ENCODE measurements at places on chromosomes 4 and X.

DNA sequence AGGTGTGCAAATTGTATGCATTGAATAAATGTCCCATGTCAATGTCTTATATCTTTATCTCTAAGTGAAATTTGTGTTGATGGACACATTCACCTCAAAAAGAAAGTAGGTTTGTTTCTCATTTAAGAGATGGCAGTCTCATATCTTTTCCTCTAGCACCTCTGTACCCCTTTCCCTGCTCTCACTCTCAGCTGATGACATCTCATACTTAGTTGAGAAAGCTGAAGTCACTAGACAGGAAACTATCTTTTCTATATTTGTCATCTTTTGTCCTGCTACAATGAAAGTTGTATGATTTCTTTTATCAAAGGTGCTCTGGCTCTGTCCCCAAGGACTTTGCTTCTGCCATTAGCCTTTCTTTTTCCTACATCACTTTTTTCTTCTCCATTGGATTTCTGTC lies 84.0 kb upstream of the GRPR start:
- DNase-seq: no peak

DNA sequence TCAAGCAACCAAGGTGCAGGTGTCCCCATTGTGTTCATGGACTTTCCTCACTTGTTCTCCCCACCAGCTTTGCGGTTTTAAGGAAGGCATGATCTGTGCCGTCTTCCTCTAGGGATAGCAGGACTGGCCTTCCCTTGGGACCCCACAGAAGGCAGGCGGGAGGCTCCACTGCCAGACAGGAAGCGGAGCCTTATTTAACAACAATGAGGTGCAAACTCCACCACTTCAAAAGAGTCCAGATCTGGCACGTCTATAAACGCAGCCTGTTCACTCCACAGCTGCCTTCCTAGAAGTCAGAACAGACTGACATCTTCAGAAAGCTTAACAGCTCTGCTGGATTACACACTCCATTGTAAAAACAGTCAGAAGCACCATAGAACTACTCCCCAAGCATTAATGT lies 1.7 kb upstream of the GPR143 start:
- DNase-seq: no peak

DNA sequence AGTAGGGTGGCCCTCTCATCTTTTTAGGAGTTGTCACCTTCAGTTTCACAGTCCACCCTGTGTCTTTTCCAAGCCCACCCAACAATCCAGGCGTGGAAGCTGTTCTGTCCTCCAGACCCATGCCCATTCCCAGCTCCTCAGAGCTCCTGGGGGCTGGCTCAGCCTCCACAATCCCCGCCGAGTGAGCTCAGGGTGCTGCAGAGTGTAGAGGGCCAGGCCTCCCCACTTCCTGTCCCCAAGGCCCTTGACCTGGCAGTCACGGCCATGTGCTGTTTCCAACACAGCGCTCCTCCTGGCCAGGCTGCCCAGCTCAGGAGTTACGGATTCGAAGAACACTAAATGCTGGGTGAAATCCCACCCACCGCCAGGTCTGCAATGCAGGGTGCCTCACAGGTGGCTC lies 31.8 kb downstream of the PDHA1 start:
- DNase-seq: no peak

- DNase-seq: no peak
Observed at GRCh38 chrX:16579517-16579916, 70.4 kb upstream of the S100G start.

DNA sequence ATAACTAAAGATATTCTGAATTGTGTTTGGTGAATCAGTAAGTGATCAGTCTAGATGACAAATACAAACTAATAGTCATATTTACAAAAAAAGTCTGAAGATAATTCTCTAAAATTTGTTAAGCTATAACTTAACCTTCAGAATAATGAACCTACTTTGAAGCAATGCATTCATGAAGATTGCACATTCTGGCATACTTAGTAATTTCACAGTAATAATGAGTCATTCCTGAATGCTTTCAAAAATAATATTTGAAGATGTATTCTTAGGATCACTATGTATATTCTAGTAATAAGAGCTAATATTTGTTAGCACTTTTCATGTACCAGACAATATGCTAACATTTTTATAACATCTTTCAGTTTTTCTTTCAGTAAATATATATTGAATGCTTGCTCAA lies 756.7 kb upstream of the SLIT2 start:
- no peak for DNase-seq

DNA sequence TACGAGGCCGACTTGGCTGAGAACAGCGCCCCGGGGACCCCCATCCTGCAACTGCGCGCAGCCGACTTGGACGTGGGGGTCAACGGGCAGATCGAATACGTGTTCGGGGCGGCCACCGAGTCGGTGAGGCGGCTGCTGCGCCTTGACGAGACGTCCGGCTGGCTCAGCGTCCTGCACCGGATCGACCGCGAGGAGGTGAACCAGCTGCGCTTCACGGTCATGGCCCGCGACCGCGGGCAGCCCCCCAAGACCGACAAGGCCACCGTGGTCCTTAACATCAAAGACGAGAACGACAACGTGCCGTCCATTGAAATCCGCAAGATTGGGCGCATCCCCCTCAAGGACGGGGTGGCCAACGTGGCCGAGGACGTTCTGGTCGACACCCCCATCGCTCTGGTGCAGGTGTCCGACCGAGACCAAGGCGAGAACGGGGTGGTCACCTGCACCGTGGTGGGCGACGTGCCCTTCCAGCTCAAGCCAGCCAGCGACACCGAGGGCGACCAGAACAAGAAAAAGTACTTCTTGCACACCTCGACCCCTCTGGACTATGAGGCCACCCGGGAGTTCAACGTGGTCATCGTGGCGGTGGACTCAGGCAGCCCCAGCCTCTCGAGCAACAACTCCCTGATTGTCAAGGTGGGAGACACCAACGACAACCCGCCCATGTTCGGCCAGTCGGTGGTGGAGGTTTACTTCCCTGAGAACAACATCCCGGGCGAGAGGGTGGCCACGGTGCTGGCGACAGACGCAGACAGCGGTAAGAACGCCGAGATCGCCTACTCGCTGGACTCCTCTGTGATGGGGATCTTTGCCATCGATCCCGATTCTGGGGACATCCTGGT lies 2.4 kb downstream of the PCDH7 start:
- no peak for DNase-seq

DNA sequence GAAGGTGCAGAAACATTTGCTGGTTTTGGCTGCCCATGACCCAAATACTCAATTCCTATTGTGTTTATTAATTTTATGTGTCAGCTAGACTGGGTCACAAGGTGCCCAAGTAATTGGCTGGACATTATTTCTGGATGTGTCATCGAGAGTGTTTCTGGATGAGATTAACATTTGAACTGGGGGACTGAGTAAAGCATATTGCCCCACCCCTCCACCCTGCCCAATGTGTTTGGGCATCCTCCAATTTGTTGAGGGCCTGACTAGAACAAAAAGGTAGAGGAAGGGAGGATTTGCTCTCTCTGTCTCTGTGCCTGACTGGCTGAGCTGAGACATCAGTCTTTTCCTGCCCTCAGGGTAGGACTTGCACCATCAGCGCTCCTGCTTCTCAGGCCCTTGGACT lies 29.7 kb upstream of the LCORL start:
- no peak for DNase-seq

GRCh38 chrX:68648960-68649359 lies 1.5 kb downstream of the STARD8 start:
- DNase-seq: no peak

DNA sequence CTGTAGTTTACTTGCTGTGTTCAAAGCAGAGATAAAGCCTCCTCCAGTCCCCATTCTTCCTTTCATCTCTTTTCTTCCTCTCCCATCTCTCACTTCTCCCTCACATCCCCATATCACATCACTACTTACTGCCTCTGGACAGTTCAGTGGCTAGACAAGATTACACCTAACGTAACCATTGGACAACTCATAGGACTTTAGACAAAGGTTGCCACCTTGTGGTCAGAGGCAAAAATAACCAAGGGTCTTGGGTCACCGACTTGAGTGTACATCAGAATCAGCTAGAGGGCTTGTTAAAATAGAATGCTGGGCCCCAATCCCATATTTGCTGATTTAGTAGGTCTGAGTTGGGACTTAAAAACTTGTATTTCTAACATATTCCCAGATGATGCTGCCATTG lies 109.3 kb upstream of the DGKK start:
- DNase-seq: peak; percentile 80

DNA sequence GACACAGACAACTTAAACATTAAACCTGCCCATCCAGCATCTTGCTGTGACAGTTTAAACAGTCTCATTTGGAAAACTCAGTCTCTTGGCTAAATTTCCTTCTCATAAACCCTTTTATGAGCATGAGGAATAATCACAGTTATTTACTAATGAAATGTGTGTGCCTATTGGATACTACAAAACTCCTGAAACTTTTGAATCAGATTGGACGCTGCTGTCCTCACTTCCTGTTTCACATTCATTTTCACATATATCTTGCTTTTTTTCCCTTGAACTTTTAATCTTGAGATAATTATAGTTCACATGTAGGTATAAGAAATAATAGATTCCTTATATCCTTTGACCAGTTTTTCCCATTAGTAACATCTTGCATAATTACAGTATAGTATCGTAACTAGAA lies 111.7 kb downstream of the CDKL5 start:
- DNase-seq: no peak

GRCh38 chr4:180698550-180699195 lies 1544.5 kb upstream of the TENM3 start:
- DNase-seq: no peak

- DNase-seq: no peak
Observed at GRCh38 chr4:73197220-73197619, 61.4 kb downstream of the ANKRD17 start.

DNA sequence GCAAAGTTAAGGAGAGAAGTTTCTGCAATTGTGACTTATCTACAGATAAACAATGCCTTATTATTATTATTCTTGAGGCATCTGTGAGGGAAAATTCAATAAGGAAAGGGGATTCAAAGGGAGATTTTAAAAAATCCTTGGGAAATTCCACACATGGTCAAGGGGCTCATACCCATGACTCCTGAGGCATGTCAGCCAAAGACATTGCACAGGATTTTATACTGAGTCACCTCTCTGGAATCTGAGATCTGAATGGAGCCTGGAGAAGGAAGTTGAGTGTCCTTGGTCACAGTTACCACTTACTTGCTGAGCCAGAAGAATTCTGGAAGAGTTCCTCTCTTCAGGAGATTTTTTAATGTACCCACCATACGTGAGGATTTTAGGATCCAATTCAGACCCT lies 14.4 kb upstream of the CXCL8 start:
- DNase-seq: no peak

GRCh38 chr4:48100256-48100655 lies 33.8 kb downstream of the TXK start:
- DNase-seq: no peak

Measured in SK-N-DZ (cell line).